ENCODE measurements at places on chromosomes 6 and 20. TPM values are rescaled to one million over a fixed set of nuclear protein-coding genes. Genes with fewer than 3 reads are reported as not detected.

DNA sequence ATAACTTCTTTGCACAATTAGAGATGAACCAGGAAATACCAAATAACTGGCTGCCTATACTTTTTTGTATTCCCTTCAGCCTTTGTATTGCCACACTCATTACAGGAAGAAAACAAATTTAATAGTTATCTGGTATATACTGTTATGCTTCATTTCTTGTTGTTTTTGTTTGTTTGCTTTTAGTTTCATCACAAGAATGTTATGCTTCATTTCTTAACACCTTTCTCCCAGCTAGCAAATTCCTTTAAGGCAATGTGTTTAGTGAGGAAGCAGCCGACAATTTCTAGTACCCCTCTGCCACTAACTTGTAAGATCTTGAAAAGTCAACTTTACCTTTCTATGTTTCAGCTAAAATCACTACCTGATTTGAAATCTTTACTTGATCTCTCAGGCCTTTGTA, 1.4 kb downstream of the NCOA6 start:
- peak overlapping the region; percentile 98 for H3K4me3 ChIP-seq
- H3K36me3 ChIP-seq, result no peaks in the 10 kb centered on the region
- DNase-seq, result no peak
- H3K4me1 ChIP-seq, result peaks cover 15% of the 10 kb centered on the region
- H3K27ac ChIP-seq, result peak overlapping the region; percentile 84

DNA sequence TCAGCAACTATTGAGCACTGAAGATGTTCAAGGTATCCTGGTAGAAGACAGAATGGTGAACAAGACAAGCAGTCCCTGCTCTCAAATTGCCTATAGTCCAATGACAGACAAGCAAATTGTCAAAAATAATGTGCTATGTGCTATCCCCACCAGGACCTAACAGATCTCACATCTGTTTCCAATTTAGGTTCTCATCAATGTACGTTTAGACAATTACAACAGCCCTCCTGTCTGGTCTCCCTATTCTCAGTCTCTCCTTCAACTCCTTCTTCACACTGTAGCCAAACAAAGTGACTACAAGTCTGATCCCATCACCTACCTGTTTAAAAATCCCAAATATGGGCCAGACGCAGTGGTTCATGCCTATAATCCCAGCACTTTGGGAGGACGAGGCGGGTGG, 7.5 kb downstream of the TAPBP start:
- H3K27ac ChIP-seq, result no peak overlapping the region
- H3K4me3 ChIP-seq, result no peak overlapping the region
- H3K36me3 ChIP-seq, result peaks cover 11% of the 10 kb centered on the region

- no peaks in the 10 kb centered on the region for H3K36me3 ChIP-seq
- H3K27ac ChIP-seq, result no peak overlapping the region
- H3K4me3 ChIP-seq, result no peak overlapping the region
- 0 out of 2 replicates have a peak, but pooled peaks cover 5% of the 10 kb centered on the region for H3K4me1 ChIP-seq
These were observed 98.0 kb upstream of the KCNG1 start for GRCh38 chr20:51120868-51121267.

POU5F1 gene
- total RNA-seq, result 1.9 TPM

- H3K27ac ChIP-seq, result no peak overlapping the region
- no peaks in the 10 kb centered on the region for H3K27me3 ChIP-seq
- no peak overlapping the region for H3K4me3 ChIP-seq
These were observed 25.2 kb downstream of the UCKL1 start for GRCh38 chr20:63930971-63931553.

GRCh38 chr6:16979677-16980370, 122.0 kb upstream of the STMND1 start:
- H3K36me3 ChIP-seq, result no peaks in the 10 kb centered on the region
- DNase-seq, result no peak
- H3K27me3 ChIP-seq, result peaks cover 11% of the 10 kb centered on the region
- no peak overlapping the region for H3K27ac ChIP-seq
- no peaks in the 10 kb centered on the region for H3K4me1 ChIP-seq

DNA sequence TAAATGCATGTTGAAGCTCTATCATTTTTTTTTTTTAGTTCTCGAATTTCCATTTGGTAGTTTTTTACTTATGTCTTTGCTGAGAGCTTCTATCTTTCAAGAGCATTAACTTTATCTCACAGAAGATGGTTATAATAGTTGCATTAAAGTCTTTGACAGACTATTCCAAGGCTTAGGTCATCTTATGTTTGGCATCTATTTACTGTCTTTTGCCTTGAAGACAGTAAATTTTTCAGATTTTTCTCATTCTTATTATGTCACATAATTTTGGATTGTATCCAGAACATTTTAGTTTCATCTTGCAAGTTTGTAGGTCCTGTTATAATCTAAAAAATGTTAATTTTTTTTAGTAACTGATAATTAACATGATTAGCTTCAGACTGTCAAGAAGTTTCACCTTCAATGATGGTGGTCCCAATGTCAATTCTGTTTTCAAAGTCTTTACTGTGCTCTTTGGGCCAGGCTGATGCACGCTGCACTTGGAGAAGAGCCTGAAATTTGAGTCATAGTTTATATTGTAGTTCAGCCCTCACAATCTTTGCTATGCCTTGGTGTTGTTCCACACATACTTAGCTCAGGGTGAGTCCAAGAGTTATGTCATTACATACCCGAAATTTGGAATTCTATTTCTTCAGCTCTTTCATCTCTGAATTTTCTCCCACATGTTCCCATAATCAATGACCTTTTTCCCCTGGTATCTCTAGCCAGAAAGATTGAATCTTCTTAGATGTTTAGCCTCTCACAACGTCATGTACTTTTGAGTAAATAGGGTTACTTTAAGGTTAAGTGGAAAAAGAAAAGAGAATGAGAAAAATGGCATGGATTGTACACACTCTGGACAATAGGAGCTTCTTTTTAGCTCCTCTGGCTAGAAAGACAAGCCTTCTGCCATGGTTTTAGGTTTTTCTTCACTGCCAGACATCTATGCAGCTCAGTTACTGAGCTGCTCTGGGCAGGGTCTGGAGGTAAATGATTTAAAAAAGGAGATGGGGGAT, 110.3 kb upstream of the BTBD3 start:
- DNase-seq, result no peak
- no peak overlapping the region for H3K27ac ChIP-seq
- peaks cover 3% of the 10 kb centered on the region for H3K27me3 ChIP-seq
- no peak overlapping the region for H3K4me3 ChIP-seq
- H3K36me3 ChIP-seq, result no peaks in the 10 kb centered on the region

ENPP3 gene
- total RNA-seq, result 0.15 TPM

- H3K27ac ChIP-seq, result no peak overlapping the region
- no peaks in the 10 kb centered on the region for H3K36me3 ChIP-seq
- peaks cover 12% of the 10 kb centered on the region for H3K4me1 ChIP-seq
- no peaks in the 10 kb centered on the region for H3K27me3 ChIP-seq
- no peak for DNase-seq
These were observed 6.5 kb downstream of the MUCL3 start for GRCh38 chr6:30947231-30947630.

DNA sequence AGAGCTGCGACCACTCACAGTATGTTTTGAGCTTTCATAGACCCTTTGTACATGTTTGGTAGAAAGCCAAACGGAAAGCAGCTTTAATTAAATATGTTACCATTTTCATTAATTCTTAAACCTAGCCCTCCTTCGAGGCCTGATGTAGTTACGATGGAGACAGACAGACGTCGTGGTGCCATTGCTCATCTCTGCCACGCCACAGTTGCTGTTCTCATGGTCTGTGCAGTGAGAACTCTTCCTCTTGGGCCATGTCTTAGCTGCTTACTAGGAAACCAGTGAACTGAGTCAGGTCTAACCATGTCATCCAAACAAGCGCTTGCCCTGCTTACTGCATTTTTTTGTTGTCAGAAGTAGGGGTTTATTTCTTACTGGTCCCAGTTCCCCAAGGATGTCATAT, 62.8 kb downstream of the SNX9 start:
- no peaks in the 10 kb centered on the region for H3K27me3 ChIP-seq
- H3K4me1 ChIP-seq, result no peaks in the 10 kb centered on the region
- DNase-seq, result no peak
- H3K36me3 ChIP-seq, result no peaks in the 10 kb centered on the region

GRCh38 chr20:18541741-18542140, 25.5 kb upstream of the SMIM26 start:
- no peak overlapping the region for H3K27ac ChIP-seq
- no peaks in the 10 kb centered on the region for H3K27me3 ChIP-seq
- peaks cover 36% of the 10 kb centered on the region for H3K36me3 ChIP-seq
- DNase-seq, result no peak

CCN5 gene
- total RNA-seq, result 0.20 TPM

- no peaks in the 10 kb centered on the region for H3K4me1 ChIP-seq
- peaks cover 28% of the 10 kb centered on the region for H3K27me3 ChIP-seq
- H3K27ac ChIP-seq, result no peak overlapping the region
- H3K4me3 ChIP-seq, result no peak overlapping the region
- no peak for DNase-seq
These were observed 85.0 kb upstream of the PMEPA1 start for GRCh38 chr20:57794600-57795341.

SIGLEC1 gene
- 0.17 TPM for total RNA-seq

GRCh38 chr6:57024321-57024720, 22.2 kb upstream of the KIAA1586 start:
- H3K36me3 ChIP-seq, result no peaks in the 10 kb centered on the region
- no peak overlapping the region for H3K27ac ChIP-seq
- peaks cover 3% of the 10 kb centered on the region for H3K4me1 ChIP-seq
- H3K27me3 ChIP-seq, result no peaks in the 10 kb centered on the region
- H3K4me3 ChIP-seq, result no peak overlapping the region

- no peak for DNase-seq
- H3K27ac ChIP-seq, result no peak overlapping the region
- H3K27me3 ChIP-seq, result no peaks in the 10 kb centered on the region
- no peaks in the 10 kb centered on the region for H3K36me3 ChIP-seq
These were observed 15.7 kb upstream of the QKI start for GRCh38 chr6:163398815-163399214.

MOCS1 gene
- 9.3 TPM for total RNA-seq

DNA sequence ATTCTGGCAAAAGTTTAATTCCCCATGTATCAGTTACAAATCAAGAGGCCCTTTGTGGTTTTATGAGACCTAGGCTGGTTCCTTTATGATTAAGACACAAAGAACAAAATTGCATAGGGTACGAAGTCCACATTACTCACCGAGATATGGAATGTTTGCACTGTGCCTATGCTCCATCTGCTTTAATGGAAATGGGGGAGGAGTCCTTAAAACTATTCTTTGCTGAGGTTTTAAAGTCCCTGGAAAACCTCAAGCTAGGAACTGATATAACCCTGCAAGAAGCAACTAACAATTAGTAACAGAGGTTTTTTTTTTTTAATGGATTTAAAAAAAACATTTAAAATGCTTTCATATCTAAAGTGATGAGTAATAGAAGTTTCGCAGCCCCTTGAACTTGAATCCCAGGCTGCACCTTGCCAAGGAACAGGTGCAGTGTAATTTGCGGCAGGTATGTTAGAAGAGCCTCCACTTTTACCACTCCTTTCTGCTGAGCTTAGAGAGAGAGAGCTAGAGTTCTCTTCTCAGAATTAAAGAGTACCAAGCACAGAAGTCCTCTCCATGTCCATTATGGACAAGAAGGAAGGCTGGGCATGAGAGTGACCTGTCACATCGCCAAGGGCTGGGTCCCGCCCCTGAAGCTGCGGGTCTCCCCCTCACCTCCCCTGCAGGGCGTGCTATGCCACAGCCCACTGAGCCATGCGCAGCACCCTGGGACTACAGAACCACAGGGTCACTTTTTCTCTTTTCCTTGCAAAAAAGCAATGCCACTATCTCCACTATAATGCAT, 2.3 kb downstream of the SERPINB1 start:
- peaks cover 17% of the 10 kb centered on the region for H3K36me3 ChIP-seq
- DNase-seq, result peak; percentile 79
- peak overlapping the region; percentile 64 for H3K27ac ChIP-seq

RGS17 gene
- total RNA-seq, result 3.9 TPM

GRCh38 chr20:39164642-39165041, 202.5 kb downstream of the DHX35 start:
- no peak overlapping the region for H3K27ac ChIP-seq
- no peak overlapping the region for H3K4me3 ChIP-seq
- no peak for DNase-seq
- no peaks in the 10 kb centered on the region for H3K4me1 ChIP-seq

GRCh38 chr6:149961728-149962425, 1.9 kb upstream of the ULBP1 start:
- peaks cover 9% of the 10 kb centered on the region for H3K4me1 ChIP-seq
- no peak overlapping the region for H3K27ac ChIP-seq
- H3K4me3 ChIP-seq, result no peak overlapping the region
- peak; percentile 36 for DNase-seq
- H3K36me3 ChIP-seq, result no peaks in the 10 kb centered on the region

- H3K27ac ChIP-seq, result no peak overlapping the region
- no peak overlapping the region for H3K4me3 ChIP-seq
- no peak for DNase-seq
- no peaks in the 10 kb centered on the region for H3K36me3 ChIP-seq
These were observed 43.9 kb downstream of the PLCB1 start for GRCh38 chr20:8175741-8176675.
